ENCODE measurements at places on chromosomes 2 and 18. TPM values are rescaled to one million over a fixed set of nuclear protein-coding genes. Genes with fewer than 3 reads are reported as not detected.

The SCYGR4 gene
- total RNA-seq = not detected

The CYTIP gene
- total RNA-seq = 97.7 TPM

DNA sequence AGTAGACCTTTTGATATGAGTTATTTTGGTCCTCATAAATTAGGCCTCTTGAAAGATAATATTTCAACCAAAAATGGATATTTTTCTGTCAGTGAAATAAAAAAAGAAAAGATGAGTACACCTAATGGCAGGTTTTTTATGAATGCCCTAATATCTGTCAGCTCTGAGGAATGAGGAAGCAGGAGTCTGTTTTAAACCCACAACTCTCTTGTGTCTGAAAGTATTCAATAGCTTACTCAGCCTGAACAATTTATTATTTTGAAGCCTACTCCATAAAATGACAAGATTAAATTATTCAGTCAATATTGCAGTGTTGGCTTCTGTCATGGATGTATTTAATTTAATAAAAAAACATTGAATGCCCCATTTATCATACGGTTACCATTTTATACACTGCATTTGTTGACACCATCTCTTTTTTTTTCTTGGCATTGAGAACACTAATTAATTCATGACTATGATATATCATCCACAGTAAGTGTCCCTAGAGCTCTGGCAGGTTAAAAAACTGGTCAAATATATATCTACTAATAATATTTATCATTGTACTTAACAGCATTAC lies 548.2 kb downstream of the CBLN2 start:
- H3K4me1 ChIP-seq = no peaks in the 10 kb centered on the region
- H3K4me3 ChIP-seq = no peak overlapping the region
- H3K36me3 ChIP-seq = no peaks in the 10 kb centered on the region
- H3K27ac ChIP-seq = no peak overlapping the region

DNA sequence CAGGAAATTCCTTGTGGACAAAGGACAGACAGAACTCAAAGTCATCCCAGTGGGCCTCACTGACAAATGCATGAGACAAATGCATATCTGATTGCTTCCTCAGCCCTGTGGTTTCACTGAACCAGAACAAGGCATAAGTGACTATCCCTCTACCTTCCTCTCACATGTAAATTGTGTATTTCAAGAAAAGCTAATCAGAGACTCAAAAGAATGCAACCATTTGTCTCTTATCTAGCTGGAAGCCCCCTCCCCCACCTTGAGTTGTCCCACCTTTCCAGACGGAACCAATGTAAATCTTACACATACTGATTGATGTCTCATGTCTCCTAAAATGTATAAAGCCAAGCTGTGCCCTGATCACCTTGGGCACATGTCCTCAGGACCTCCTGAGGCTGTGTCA lies 102.0 kb upstream of the TMEM200C start:
- no peaks in the 10 kb centered on the region for H3K36me3 ChIP-seq
- no peak for DNase-seq
- H3K4me1 ChIP-seq = no peaks in the 10 kb centered on the region
- no peak overlapping the region for H3K27ac ChIP-seq

GRCh38 chr2:215386566-215386965 lies 49.3 kb downstream of the FN1 start:
- no peak overlapping the region for H3K4me3 ChIP-seq
- H3K36me3 ChIP-seq = no peaks in the 10 kb centered on the region
- H3K27me3 ChIP-seq = no peaks in the 10 kb centered on the region

DNA sequence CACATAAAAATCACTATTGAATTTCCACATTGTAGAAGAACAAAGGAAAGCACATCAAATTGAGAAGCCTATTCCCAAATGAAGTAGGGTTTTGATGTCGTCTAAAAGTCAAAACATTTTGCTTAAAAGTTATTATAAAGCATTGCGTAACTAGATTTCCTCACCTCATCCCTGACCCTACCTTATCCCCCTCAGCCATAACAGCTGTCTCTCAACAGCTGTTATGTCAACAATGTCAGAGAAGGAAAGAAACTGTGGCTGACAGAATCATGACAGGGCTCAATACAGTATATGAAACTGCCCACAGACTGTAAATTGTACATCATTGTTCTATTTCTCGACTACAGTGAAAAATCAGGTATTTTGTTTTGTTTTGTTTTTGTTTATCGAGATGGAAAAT lies 63.0 kb upstream of the ACVR1C start:
- H3K36me3 ChIP-seq = no peaks in the 10 kb centered on the region
- no peak for DNase-seq
- no peak overlapping the region for H3K27ac ChIP-seq
- H3K4me1 ChIP-seq = no peaks in the 10 kb centered on the region
- H3K4me3 ChIP-seq = no peak overlapping the region
